ENCODE measurements at places on chromosomes 7 and 10.
A peak's percentile ranks its signal among the peaks of the same experiment; 100 is the strongest.

DNA sequence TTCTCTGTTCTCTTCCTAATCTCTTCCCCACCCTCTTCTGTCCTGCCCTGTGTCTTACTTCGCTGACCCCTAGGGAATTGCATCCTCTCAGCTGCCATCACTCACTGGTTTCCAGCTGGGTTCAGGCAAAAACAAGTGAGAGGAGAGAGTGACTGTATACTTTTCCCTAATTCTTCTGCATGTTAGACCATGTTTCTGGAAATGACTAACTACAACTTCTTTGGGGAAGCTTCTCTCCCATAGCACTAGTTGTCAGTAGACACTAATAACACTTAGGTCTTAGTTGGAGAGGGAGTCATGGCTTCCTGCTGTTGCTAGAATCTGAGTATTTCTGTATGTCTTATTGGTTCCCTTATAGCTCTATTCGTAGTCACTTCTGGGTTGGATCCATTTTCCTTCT lies 299.0 kb upstream of the FZD1 start:
- H3K4me1 ChIP-seq, result no peaks in the 10 kb centered on the region
- no peak overlapping the region for H3K27ac ChIP-seq
- H3K4me3 ChIP-seq, result no peak overlapping the region
- H3K36me3 ChIP-seq, result no peaks in the 10 kb centered on the region
- H3K27me3 ChIP-seq, result no peaks in the 10 kb centered on the region
- DNase-seq, result no peak

DNA sequence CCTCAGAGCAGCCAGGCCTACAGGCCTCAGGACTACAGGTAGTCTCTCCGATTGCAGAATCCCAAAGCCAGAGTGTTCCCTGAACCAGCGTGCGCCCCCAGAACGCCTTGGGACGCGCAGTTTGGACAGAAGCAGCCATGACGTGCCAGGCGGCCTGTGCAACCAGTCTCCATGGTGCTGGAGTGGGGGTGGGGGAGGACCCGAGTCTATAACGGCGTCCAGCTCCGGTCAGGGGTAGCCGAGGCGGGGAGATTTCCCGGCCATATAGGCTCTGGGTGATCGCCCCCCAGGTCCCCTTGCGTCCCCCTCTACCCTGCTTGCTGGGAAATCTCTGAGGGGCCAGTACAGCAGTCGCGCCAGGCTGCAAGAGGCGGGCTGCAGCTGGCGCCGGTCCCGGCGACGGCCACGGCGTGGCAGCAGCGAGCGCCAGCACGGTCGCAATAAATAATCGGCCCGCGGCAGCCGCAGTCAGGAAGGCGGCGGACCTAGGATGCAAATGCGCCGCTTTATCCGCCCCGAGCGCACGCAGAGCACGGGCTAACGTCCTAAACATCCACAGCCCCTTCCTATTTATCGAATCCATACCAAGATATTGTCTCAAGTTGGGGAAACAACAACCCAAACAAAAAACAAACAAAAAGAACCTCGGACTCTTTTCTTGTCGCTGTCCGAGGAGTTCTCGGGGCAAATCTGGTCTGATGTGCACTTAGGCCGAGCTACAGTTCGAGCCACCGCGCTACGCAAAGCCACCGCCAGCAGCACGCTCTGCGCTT lies 1.6 kb downstream of the HOXA3 start:
- peak overlapping the region; percentile 88 for H3K27ac ChIP-seq
- no peaks in the 10 kb centered on the region for H3K27me3 ChIP-seq
- DNase-seq, result peak; percentile 88
- peaks cover 3% of the 10 kb centered on the region for H3K4me1 ChIP-seq

DNA sequence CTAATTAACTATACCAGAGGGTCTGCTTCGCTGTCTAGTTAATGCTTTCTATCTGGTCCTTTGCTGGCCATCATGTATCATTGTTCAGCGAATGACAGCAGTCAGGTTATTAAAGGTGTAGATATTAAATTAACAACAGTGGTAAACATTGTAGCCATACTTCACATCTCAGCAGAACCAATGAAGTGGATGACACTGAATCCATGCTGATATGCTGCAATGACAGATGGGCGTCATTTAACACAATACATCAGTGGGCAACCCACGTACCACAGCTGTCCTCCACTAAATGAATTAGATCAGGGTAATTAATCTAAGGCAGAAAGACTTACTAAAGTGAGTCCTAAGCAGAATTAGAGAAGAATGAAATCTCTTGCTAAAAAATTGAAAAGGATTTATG lies 767.2 kb downstream of the NXPH1 start:
- no peaks in the 10 kb centered on the region for H3K27me3 ChIP-seq
- H3K36me3 ChIP-seq, result no peaks in the 10 kb centered on the region
- no peak overlapping the region for H3K4me3 ChIP-seq
- DNase-seq, result no peak
- H3K27ac ChIP-seq, result no peak overlapping the region

- no peak for DNase-seq
- H3K27me3 ChIP-seq, result no peaks in the 10 kb centered on the region
- no peaks in the 10 kb centered on the region for H3K36me3 ChIP-seq
- no peak overlapping the region for H3K4me3 ChIP-seq
- H3K27ac ChIP-seq, result no peak overlapping the region
Measured at GRCh38 chr10:73408978-73409521, 4.8 kb downstream of the ANXA7 start.

DNA sequence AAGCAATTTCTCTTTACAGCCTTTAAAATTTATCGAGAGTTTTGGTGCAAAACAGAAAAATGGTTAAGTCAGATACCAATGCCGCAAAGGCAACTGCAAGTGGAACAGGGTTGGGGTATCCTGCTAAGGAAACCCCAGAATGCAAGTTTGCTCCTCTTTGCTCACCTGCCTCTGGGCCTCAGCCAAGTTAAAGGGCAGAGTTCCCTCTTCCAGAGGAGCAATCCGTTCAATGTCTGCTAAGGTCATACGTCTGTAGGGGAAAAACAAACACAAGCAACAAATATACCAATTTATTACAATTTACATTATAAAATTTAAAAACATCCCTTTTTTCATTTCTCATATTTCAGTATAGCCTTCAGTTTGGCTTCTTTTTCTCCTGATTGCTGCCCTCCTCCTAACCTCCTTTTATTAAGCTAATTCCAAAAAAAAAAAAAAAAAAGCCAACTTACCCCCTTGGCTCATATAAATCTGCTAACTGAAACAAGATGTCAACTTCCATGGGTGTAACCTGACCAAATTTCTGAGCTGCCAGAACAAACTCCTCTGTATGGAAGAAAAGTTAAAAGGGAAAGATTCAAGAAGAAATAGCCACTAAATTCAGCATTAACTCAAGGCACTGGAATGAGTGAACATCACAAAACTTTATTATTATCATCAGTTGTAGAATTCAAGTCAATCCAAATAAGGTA lies 132.6 kb downstream of the SLC25A13 start:
- DNase-seq, result no peak
- H3K4me3 ChIP-seq, result peak overlapping the region; percentile 23
- no peaks in the 10 kb centered on the region for H3K27me3 ChIP-seq
- no peak overlapping the region for H3K27ac ChIP-seq
- peaks cover 26% of the 10 kb centered on the region for H3K36me3 ChIP-seq

- no peak for DNase-seq
- no peak overlapping the region for H3K27ac ChIP-seq
- H3K27me3 ChIP-seq, result no peaks in the 10 kb centered on the region
- H3K36me3 ChIP-seq, result peaks cover 23% of the 10 kb centered on the region
- no peaks in the 10 kb centered on the region for H3K4me1 ChIP-seq
Measured at GRCh38 chr7:100570954-100571828, 2.5 kb downstream of the SAP25 start.

GRCh38 chr10:47062441-47063200 lies 151.4 kb downstream of the PTPN20 start:
- DNase-seq, result peak; percentile 63
- H3K4me1 ChIP-seq, result peaks cover 13% of the 10 kb centered on the region
- no peaks in the 10 kb centered on the region for H3K27me3 ChIP-seq
- H3K4me3 ChIP-seq, result no peak overlapping the region
- H3K27ac ChIP-seq, result peak overlapping the region; percentile 53

DNA sequence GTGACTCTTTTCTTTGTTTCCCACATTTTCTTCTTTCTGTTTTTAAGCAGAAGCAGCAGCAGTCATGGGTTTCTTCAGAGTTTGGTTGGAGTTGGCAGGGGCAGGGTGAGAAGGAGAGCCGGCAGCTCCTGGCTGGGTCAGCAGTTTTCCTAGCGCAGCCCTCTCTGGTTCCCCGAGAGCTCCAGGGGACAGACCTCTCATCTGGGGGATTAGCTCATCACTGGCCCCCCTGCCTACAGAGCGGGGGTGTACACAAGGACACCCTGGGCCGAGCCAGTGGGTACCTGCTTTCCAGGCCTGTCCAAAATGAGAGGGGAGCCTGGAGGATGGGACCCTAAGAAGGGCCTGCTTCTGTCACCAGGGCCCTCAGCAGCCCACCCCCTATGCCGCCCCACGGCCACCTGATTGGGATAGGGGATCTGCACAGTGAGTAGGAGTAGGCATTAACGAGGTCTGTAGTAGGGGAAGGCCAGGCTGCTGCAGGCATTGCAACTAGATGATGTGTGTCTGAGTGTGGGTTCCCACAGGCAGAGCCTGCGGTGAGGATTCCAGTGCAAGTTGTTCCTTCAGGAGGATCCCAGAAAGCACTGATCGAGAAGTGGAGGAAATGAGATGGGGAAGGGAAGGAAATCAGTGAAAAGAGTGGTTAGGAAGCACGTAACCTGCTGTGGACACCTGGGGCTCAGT lies 122.9 kb upstream of the PPIF start:
- H3K4me1 ChIP-seq, result peaks cover 6% of the 10 kb centered on the region
- DNase-seq, result no peak
- peaks cover 12% of the 10 kb centered on the region for H3K36me3 ChIP-seq
- H3K4me3 ChIP-seq, result no peak overlapping the region
- H3K27me3 ChIP-seq, result no peaks in the 10 kb centered on the region

GRCh38 chr10:78455811-78456210 lies 422.1 kb downstream of the RPS24 start:
- H3K27me3 ChIP-seq, result no peaks in the 10 kb centered on the region
- no peaks in the 10 kb centered on the region for H3K4me1 ChIP-seq
- H3K27ac ChIP-seq, result no peak overlapping the region
- no peak for DNase-seq

- no peaks in the 10 kb centered on the region for H3K36me3 ChIP-seq
- no peak for DNase-seq
- no peaks in the 10 kb centered on the region for H3K4me1 ChIP-seq
- no peak overlapping the region for H3K4me3 ChIP-seq
- H3K27ac ChIP-seq, result no peak overlapping the region
Measured at GRCh38 chr10:27628621-27629020, 117.0 kb downstream of the MKX start.

DNA sequence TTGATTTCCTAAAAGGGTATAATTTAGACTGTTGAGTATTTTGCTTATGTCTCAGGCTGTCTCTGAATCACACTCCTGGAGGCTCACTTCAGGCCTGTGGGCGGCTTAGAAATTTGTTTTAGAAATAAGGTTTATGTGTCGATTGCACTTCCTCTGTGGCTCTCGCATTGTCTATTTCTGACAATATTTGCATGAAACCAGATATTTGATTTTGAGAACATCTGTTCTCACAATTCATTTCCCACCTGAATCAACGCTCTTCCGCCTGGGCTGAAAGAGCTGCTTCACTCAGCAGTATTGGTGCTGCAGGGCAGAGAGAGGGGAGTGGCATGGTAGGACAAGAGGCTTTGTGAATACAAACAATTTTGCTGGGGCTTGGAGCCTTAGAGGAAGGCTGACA lies 262.0 kb downstream of the ADRA2A start:
- no peaks in the 10 kb centered on the region for H3K4me1 ChIP-seq
- DNase-seq, result no peak
- H3K27ac ChIP-seq, result no peak overlapping the region

DNA sequence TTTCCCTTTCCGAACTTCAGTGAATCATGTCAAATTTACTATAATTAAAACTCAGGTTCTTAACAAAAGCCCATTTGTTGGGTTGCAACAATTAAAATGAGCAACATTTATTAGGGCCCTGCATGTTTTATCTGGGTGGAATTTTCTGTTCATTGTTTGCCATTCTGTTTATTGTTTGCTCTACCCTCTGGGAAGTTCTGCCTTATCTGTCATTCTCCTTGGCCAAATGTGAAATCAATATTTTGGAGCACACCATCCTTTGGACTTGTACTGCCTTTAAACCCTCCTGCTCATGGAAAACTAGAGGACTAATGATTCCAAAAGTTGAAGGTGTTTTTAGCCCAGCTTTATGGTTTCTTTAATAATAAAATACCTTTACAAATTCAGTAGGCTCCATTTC lies 134.5 kb upstream of the KCND2 start:
- no peak for DNase-seq
- H3K27ac ChIP-seq, result no peak overlapping the region
- no peaks in the 10 kb centered on the region for H3K36me3 ChIP-seq
- H3K4me1 ChIP-seq, result no peaks in the 10 kb centered on the region
- H3K27me3 ChIP-seq, result no peaks in the 10 kb centered on the region

- no peaks in the 10 kb centered on the region for H3K36me3 ChIP-seq
- no peaks in the 10 kb centered on the region for H3K4me1 ChIP-seq
- no peaks in the 10 kb centered on the region for H3K27me3 ChIP-seq
- no peak overlapping the region for H3K27ac ChIP-seq
Measured at GRCh38 chr10:121684276-121684675, 86.0 kb upstream of the FGFR2 start.

DNA sequence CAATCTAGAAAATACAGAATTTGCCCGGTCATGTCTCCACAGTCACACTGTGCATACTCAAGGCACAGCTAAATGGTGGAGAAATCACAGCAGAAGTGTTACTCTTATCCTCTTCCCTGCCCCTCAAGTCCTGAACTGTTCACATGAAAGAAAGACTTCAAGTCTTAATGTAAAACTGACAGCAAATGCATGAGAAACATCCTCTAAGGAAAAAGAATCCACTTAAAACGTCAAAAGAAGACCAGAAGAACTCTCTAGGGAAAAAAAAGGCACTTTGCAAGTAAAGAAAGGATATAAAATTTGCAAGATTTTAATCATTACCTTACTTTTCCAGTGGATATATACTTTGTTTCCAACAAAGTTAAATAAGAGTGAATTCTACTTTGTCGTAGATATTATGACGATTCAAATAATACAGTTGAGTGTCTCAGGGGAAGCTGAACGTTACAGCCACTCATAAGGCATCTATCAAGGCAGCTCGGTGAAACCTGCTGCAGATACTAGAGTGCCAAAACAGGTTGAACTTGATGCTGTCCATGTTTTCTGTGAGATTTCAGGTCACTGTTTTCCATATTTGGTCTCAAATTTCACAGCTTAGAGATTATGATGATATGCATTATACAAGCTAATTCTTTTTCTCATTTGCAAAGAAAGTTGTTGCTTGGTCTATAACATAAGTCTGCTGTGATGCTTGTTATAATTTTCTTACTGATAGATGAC lies 155.0 kb downstream of the CTTNBP2 start:
- no peaks in the 10 kb centered on the region for H3K4me1 ChIP-seq
- DNase-seq, result no peak
- no peaks in the 10 kb centered on the region for H3K27me3 ChIP-seq
- H3K4me3 ChIP-seq, result no peak overlapping the region
- no peaks in the 10 kb centered on the region for H3K36me3 ChIP-seq

GRCh38 chr7:57646219-57646900 lies 196.4 kb downstream of the ZNF716 start:
- no peaks in the 10 kb centered on the region for H3K36me3 ChIP-seq
- no peak overlapping the region for H3K27ac ChIP-seq
- no peaks in the 10 kb centered on the region for H3K27me3 ChIP-seq
- no peak for DNase-seq
- no peaks in the 10 kb centered on the region for H3K4me1 ChIP-seq

All from ascending aorta (tissue), 2 donors.